ENCODE measurements at places on chromosomes 1 and 21.

DNA sequence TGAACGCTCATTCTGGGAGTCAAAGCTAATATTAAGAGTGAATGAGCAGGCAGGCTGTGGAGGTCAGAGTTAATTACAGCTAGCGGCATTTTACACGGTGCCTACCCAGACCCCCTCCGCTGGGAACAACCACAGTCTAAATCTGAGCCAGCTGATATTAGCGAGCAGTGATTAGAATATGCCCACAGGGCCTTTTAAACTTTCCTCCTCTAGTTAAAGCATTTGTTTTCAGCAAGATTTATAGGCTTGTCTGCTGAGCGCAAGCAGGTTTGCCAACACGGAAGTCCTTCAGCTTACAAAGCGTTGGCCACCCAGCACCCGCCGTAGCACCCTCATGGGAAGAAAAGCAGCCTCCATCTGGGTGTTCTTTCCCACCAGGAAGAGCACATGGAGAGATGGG, 72.1 kb downstream of the LMX1A start:
- no peak for DNase-seq

DNA sequence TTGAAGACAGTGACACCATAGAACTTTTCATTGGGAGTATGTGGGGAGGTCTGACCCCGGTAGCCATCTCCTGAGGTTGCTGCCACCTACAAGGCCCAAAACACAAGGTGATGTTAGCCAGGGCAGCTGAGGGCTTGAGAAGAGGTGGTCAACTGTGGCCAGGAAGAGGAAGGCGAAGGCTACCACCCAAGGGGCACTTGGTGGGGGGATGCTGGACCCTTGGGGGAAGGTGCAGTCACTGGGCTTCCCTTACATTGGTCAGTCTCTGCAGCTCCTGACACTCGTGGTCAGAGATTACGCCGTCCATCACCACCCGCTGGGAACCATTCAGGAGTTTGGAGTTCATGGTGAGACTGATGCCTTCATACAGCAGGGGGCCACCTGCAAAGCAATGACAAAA, 12.2 kb upstream of the CLDN19 start:
- DNase-seq = no peak

DNA sequence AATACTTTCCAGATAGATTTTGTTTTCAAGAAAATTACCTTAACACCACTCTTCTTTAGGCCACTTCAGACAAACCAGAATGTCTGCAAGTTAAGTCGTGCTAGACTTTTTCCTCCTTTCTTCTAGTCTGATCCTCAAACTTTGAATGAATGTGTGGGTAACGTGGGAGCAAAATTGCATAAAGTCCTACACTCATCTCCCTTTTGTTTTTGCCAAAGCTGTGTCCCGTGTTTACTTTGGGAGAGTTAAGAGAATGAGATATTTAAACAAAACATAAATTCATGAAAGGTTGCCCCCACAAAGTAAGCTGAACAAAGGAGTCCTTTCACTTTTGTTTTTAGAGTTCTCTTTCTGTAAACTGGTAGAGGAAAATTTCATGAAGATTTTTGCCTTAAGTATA, 16.9 kb upstream of the VAMP3 start:
- DNase-seq = no peak

DNA sequence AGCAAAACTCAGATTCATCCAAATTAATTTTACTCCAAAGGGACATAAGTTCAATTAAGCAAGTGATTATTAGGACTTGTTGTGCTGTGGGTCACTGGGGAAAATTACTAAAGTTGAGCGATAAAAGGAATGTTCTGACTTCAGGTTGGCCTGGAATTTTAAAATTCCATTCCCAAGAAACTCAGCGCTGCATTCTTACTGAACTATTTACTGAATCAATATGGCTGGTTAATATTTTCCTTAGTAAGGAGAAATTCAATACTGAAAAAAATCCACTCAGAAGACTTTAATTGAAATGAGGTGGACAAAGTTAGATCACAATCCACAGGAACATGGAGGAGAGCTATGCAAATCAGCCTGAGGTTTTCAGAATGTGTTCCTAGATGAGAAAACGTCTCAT, 578.9 kb upstream of the NR5A2 start:
- DNase-seq = no peak

DNA sequence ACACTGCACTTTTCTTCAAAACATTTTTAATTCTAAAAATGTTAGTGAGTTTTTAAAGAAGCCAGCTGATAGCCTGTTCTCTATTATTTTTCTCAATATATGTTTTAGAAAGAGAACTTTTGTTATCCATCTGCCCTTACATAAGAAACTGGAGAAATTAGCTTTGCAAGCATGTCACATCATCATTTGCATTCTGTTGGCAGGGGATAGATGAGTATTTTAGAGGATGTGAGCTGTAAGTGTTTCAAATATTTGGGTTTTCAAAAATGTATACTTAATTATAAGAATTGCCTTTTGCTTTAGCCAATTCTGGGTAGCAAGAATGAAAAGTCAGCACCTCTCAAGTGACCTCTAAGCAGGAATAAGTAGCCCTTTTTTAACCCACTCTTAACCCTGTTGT, 7.4 kb downstream of the NFIA start:
- no peak for DNase-seq

- DNase-seq = no peak
Measured at GRCh38 chr1:108561689-108562326, 1.9 kb downstream of the EEIG2 start.

- DNase-seq = no peak
Measured at GRCh38 chr1:33791251-33791650, 72.6 kb upstream of the HMGB4 start.

DNA sequence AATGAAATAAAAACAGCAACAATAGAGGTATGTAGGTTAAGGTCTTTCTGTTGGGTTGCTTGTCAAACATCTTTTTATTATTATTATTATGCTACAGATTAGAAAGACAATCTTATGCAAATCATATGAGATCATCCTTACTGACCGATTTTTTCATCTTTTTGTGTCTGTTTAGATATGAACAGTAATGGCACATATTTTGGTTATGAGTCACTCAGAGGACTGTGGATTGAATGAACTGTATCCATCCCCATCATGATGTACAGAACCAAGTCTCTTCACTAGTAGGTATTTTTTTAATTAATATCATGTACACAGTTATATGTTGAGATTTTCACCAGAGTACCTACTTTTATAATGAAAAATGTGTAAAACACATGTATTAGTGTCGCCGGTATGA, 159.1 kb downstream of the CHRM3 start:
- peak; percentile 7 for DNase-seq

GRCh38 chr1:173798078-173798477, 26.4 kb upstream of the DARS2 start:
- no peak for DNase-seq

GRCh38 chr1:11345971-11346715, 73.1 kb downstream of the UBIAD1 start:
- DNase-seq = no peak

- peak; percentile 51 for DNase-seq
Measured at GRCh38 chr1:233294913-233295236, 650 bp downstream of the PCNX2 start.

- DNase-seq = no peak
Measured at GRCh38 chr1:29121936-29122681, 1.6 kb downstream of the TMEM200B start.

- no peak for DNase-seq
Measured at GRCh38 chr1:242430956-242431355, 93.5 kb downstream of the PLD5 start.

DNA sequence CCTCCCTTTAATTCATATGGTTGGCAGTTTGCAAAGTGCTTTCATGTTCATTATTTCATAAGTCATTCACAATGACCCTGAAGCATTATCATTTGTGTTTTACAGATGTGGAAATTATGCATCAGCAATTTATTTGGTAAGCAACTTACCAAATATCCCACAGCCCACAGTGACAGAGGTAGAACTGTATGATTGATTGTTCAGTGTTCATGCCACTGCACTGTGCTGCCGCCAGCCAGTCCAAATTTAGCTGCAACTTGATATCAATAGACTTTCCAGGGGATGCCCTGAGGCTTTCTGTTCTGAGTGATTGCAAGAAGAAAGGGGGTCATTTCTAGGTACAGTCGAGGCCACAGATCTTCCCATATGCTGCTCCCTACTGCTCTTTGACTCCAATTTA, 380.3 kb downstream of the PLPP3 start:
- DNase-seq = no peak

DNA sequence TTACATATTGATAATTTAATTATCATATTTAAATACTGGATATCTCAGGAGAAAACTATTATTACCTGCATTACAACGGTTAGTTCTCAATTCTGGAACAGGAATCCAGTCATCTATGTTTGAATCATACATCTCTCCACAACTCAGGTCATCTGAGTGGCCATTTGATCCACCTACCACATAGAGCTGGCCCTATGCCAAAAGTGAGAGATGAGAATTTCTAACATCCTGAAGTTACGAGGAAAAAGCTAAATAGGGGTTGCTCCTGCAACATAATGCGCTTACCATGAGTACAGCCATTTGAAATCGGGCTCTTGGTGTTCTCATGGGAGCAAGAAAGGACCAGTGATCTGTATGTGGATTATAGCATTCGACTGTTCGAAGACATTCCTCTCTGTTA, 16.9 kb downstream of the IVNS1ABP start:
- DNase-seq = no peak

- DNase-seq = no peak
Measured at GRCh38 chr1:229192031-229192430, 78.9 kb upstream of the RAB4A start.

- no peak for DNase-seq
Measured at GRCh38 chr1:181452746-181453145, 30.6 kb upstream of the CACNA1E start.

GRCh38 chr21:17089091-17089491, 423.8 kb upstream of the CXADR start:
- DNase-seq = no peak

DNA sequence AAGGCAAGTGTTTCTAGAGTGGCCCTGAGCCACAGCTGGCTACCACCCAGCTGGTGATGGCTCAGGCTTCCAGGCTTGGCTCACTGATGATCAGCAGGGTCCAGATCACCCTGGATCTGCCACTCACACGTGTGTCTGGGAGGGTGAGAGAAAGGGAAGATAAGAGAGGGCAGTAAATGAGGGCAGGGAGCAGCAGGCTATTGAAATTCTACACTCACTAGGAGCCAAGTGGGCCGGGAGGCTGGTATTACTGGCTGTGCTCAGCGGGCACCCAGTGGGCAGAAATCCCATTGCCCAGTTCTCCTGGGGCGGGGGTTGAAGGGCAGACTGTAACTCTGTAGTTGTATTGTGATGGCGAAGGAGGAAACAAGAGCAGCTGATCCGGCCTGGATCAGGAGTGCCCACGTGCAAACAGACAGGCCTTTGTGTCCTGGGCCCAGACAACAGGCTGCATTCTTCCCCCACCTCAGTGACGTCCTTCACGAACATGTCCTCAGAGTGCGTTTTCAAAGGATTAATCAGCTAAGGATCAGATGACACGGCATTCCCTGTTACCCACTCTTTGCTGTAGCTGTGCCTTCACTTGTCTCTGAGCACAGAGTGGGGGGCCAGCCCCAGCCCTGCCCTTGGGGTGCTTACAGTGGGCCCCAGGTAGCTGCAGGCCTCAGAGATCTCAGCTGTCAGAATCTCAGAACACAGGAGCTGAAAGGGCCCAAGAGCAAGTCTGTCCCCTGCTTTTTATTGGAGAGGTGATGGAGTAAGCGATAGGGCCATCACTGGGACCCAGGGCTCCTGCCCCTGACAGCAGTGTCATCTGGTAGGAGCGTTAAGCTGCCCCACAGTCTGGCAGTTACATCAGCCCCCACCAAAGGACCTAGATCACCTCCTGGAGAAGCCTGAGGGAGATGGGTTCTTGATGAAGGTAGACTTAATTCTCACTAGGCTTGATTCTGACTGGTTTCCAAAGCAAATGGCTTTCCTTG, 60.5 kb downstream of the ATP1A1 start:
- no peak for DNase-seq

DNA sequence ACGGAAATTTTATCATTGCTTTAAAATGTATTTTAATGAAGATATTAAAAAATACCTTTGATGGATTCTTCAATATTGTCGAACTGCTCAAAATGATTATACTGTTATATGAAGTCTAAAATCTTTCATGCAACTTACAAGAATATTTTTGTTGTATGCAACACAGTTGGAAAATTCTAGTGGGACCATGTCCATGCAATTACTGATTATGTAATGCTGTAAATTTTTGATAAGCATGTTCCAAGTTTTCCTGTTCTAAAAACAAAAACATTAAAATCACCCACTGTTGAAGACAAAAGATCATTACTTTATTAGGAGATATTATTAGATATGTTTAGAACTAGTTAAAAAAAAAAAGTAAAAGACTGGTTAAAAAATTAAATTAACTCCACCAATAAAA, 132.8 kb downstream of the NFIA start:
- DNase-seq = no peak

- no peak for DNase-seq
Measured at GRCh38 chr1:219668446-219668845, 55.5 kb upstream of the ZC3H11B start.

DNA sequence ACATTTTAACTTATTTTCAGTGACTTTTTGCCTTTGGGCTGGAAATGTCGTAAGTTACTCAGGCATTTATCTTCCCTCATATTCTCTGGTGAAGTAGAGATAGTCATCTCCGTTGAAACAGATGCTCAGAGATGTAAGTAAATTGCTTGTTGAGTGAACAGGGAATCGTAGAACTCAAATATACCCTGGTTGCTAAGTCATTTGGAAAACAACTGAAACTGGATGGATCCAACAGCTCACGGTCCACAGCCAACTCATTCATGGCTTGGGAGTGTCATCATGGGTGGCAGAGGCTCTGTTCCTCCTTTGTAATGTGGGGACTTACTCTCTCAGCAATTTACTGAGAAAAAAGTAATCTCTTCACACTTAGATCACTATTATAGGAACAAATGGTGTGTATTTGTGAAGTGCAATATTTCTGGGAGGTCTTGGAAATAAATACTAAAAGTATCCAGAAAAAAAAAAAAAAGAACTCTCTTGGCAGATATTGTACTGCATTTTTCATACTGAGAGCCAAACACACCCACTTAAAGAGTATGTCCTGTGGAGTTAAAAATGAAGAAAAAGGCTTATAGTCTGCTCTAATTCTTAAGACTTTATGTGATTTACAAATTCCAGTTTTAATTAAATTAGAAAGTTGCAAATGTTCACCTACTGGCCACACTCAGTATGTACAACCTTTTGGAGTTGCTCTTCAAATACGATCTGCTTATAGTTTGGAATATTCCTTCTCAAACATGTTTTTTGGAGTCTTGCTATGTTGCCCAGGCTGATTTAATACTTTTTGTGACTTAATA, 107.4 kb downstream of the LEPR start:
- no peak for DNase-seq

DNA sequence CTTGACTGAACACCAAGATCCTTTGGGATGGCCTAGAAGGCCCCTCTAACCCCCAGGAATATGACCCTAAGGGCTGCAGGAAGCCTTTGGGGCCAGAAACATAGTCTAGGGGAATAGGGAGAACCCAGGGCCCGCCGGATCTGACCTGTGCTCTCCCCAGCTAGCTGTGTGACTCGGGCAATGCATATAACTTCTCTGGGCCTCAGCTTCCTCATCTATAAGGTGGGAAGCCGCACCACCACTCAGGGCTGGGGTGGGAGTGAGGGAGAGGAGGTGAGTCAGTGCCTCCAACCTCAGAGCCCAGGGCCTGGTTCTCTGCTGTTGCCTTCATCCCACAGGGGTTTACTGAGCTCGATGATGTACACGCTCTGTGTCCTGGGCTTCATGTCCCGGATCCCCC, 434.4 kb downstream of the PTPRU start:
- no peak for DNase-seq
